ENCODE measurements at places on chromosomes 3 and 15.

DNA sequence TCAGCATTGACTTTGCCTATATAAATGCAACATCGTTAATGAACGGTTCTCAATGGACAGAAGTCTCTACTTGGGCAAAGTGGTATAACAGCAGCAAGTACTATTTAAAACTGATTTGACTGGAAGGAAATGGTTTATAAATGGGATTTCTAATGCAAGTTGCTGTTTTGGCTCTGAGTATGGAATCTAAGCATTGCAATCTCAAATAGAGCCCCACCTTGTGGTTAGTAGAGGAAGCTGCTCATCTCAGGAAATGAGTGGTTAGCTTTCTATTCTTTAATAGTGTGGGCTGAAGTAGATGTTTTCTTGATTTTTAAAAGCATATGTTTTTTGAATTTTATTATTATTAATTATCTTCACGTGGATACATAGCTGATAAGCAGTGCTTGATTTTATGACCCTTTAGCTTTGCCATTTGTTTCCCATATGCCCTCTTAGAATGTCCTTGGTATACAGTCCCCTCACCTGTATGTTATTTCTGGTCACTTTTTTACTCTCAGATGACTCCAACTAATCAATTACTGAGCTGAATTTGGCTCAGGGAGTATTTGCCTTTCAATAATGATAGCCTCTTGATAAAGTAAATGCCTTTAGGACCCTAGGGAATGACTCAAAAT, 67.1 kb downstream of the OXSM start:
- DNase-seq: no peak

- DNase-seq: no peak
Observed at GRCh38 chr3:40337136-40338108, 27.9 kb downstream of the EIF1B start.

DNA sequence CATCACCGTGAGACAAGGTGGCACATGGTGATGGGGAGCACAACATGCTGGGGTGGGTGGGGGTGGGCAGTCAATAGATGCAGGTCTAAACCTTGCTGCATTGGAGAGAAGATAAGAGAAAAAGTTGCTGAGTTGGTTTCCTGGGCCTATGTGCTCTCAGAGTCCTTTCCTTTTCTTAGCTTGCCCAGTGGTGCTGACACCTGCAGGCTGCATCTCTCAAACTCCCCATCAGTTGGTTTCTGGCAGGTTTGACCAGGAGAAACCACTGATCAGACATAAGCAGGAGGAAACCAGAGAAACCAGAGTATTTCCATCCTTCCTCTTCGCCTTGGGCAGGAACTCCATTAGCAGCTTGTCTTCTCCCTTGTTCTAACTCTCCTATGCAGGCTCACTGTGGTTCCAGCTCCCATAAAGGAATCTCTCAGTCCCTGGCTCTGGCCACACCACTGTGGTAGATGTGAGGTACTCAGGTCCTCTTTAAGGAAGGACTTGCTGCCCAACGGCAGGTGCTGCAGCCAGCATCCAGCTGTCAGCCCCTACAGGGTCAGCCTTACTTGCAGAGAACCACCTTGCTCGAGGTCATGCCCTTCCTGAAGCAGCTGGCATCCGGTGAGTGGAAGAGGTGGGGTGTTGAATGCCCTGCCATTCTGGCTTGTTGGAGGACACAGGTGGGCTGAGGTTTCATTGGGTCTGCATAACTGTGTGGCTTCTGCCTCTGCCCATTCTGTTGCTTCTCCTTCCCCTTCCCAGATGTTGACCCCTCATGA, 172.3 kb upstream of the ANKRD28 start:
- DNase-seq: no peak

GRCh38 chr3:55639896-55640765, 153.0 kb upstream of the WNT5A start:
- no peak for DNase-seq

DNA sequence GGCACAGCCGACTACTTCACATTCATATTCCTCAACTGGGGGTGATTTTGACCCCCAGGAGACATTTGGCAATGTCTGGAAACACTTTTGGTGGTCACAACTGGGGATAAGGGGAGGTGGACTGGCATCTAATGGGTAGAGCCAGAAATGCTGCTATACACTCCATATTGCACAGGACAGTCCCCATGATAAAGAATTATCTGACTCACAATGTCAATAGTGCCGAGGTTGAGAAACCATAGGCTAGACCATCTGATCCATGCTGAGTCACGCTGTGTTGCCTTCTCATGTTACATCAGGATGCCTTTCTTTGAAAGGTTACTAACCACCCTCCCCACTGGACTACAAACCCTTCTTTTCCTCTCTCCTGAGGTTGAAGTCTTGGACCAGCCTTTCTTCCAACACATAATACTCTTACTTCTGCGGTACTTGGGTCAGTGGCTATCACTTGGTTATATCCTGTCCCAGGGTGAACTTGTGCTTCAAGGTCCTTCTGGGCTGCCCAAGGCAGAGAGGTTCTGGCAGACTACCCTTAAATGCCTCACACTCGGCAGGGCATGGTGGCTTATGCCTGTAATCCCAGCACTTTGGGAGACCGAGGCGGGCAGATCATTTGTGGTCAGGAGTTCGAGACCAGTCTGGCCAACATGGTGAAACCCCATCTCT, 68.8 kb downstream of the CTNNB1 start:
- DNase-seq: peak; percentile 86

All from kidney epithelial cell (primary cell).